Activated T-cell treated with anti-CD3 and anti-CD28 coated beads, Interleukin-2, amount 50 U/mL, for 4 hours (primary cell): ENCODE measurements at places on chromosomes 4 and X.

DNA sequence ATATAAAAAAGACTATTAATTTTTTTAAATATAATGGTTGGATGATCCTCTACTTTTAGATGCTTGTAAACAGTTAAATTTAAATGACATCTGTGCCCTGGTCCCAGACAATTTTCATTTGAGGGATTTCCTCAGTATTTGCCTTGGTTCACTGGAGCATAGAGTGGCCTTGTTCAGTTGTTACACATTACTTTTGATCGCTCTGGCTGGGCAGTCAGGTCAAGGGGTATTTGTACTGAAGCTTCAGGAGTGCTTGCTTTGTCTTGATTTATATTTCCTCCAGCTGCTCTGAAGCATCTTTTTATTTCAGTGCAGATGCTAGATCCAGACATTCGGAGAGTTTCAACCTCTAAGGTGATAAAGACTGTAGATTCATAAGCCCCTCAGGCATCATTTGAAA lies 50.0 kb downstream of the COMMD8 start:
- DNase-seq, result no peak

- no peak for DNase-seq
Measured at GRCh38 chrX:97597954-97598353, 714.2 kb downstream of the RPA4 start.

GRCh38 chr4:2419814-2420213 lies 1.1 kb downstream of the CFAP99 start:
- no peak for DNase-seq

- DNase-seq, result no peak
Measured at GRCh38 chr4:53120778-53121177, 245.1 kb downstream of the SCFD2 start.

GRCh38 chr4:82542642-82543041 lies 19.1 kb downstream of the TMEM150C start:
- DNase-seq, result no peak

GRCh38 chrX:149979126-149979644 lies 40.9 kb upstream of the EOLA2 start:
- no peak for DNase-seq

- DNase-seq, result no peak
Measured at GRCh38 chr4:61318431-61318830, 118.3 kb downstream of the ADGRL3 start.

GRCh38 chr4:3366893-3367775 lies 74.3 kb downstream of the RGS12 start:
- no peak for DNase-seq

DNA sequence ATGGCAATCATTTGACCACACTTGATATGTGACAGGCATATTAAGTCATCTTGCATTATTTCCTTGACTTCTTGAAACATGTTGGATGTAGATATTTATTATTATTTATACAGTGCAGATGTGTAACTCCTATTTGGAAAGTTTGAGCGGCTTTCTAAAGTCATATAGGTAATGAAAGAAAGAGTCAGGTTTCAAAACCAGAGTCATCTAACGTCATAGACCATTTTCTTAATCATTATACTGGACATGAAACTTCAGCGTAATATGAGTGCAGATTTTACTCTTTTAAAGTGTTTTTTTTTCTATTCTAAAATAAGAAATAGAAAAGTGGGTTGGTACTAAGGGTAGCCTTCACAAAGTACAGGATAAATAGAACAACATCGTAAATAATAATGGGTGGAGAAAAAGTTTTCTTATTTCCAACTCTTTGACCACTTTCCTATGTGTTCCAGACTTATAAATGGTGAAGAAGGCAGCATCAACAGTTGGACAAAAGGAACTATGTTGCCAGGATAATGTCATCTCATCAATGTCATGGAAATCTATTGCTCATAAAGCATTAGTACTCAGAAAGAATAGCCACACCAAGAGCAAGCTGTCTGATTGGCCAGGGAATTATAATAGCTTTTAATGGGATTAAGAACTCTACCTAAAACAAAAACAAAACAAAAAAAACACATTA lies 108.0 kb upstream of the PCDH18 start:
- no peak for DNase-seq

- DNase-seq, result no peak
Measured at GRCh38 chr4:47469951-47470350, 6.4 kb upstream of the COMMD8 start.

- DNase-seq, result no peak
Measured at GRCh38 chr4:6231663-6232165, 31.4 kb upstream of the JAKMIP1 start.

GRCh38 chr4:62126064-62126732 lies 926.1 kb downstream of the ADGRL3 start:
- no peak for DNase-seq

- DNase-seq, result peak; percentile 40
Measured at GRCh38 chrX:155086202-155086840, 15.0 kb downstream of the BRCC3 start.

GRCh38 chr4:155376387-155377268 lies at the start of gene MAP9:
Gene MAP9 (minus strand): TSS chr4:155376965. CDS start chr4:155375850, 1,115 bp downstream.
- peak; percentile 82 for DNase-seq

- no peak for DNase-seq
Measured at GRCh38 chr4:133623847-133624246, 474.8 kb downstream of the PCDH10 start.

DNA sequence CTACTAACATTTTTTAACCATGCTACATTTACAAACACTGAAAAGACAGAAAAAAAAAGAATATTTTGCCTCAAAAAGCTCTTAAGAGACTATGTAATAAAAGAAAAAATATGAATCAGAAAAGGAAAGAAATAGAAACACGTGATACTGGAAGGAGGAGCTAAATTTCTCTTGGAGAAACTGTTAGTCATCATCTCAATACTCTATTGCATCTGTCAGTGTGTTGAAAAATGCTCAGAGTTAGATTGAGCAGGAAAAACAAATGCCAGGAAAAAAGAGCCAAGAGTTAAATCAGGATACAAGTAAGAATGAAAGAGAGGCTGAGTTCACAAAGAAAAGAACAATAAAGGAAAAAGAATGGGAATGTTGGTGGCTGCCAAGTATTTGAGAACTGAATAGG lies 2.6 kb downstream of the RAB28 start:
- DNase-seq, result no peak

GRCh38 chrX:79259073-79259689 lies 108.0 kb downstream of the ITM2A start:
- peak; percentile 29 for DNase-seq

DNA sequence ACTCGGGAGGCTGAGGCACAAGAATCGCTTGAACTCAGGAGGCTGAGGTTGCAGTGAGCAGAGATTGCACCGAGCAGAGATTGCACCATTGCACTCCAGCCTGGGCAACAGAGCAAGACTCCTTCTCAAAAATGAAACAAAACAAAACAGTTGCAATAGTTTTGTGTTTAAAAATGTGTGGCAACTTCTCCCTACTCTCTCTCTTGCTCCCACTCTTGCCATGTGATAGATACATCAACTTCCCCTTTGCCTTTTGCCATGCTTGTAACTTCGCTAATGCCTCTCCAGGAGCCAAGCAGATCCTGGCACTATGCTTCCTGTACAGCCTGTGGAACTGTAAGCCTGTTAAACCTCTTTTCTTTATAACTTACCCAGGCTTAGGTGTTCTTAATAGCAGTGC lies 52.5 kb upstream of the INTU start:
- DNase-seq, result no peak

DNA sequence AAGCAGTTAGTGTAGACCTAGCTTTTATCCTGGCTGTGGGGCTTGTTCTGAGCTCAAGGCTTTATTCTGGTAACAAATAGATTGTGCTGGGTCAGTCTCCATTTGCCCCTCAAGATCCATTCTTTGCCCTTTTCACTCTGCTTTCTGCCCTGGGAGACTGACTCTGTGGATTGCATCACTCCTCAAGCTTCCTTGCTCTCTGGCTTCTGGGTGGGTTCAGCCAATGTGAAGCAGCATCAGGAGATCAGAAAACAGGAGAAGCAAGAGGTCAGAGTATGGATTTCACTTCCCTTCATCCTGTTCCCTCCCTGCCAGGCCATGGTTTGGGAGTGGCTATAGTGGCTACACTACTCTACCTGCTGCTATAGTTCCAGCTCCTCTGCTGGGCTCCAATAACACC lies 184.1 kb upstream of the NDP start:
- DNase-seq, result no peak

DNA sequence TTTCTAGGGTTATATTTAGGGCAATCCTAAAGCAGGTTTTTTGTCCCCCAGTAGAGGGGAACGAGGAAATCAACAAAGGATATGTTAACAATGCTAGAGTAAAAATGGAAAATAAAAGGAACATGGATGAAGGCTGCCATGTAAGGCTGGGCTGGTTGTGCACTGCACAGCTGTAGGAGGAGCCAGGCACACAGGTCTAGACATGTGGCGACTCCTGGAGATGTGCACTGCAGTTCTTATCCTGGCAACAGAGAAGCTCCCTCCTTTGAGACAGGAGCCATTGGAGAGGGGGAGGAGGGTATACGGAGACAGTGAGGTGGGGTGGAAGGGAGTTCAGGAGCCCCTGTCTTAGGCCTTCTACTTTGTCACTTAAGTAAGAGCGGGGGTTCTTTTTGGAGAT lies 65.9 kb downstream of the NAT8L start:
- no peak for DNase-seq

DNA sequence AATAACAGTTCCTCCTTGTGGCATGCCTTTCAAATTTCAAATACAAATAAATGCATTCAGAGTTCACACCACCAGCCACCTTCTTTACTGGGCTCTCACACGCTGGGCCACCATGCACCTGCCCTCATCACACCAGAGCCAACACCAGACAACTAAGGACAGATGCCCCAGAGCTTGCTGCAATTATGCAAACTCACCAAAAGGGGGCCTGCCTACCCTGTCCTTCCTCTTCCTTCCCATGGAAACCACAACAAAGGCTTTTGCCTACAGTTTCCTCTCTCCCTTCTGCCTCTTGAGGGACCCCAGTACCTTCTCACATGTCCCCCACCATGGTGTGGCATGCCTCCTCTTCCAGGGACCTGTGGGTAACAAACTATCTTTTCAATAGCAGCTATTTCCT lies 1333.9 kb upstream of the TENM3 start:
- no peak for DNase-seq

- no peak for DNase-seq
Measured at GRCh38 chr4:37584071-37584470, 102.1 kb downstream of the RELL1 start.

- DNase-seq, result no peak
Measured at GRCh38 chr4:108024085-108024877, 34.6 kb downstream of the HADH start.

GRCh38 chr4:171334549-171334948 lies 478.7 kb upstream of the GALNTL6 start:
- no peak for DNase-seq

- DNase-seq, result no peak
Measured at GRCh38 chr4:183905081-183905592, at the start of gene STOX2. Gene STOX2 (plus strand): TSS chr4:183905307. CDS start chr4:183906791, 1,484 bp downstream.

GRCh38 chr4:95077864-95078263 lies 320.1 kb downstream of the BMPR1B start:
- no peak for DNase-seq

DNA sequence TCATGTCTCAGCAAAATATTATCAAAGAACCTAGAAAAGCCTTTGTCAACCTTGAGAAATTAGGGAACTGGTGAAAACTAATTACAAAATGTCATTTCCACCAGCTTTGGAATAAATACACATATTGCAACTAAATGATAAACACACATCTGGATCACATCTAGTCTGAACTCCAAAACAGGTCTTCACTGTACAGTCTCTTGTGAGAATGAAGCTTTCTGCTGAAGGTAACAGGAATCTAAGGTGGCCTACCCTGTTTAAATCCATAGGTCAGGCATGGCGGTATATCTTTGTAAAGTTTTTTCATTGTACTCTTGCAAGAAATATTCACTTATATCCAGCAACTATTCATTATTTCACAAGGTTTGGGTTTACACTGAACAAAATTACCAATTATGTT lies 1.7 kb downstream of the SH3D19 start:
- no peak for DNase-seq
